AG04450 (cell line): ENCODE measurements at places on chromosomes 13 and 19. TPM values are rescaled to one million over a fixed set of nuclear protein-coding genes. Genes with fewer than 3 reads are reported as not detected.

The ZNF586 gene
- 7.5 and 9.8 TPM in 2 replicates for polyA plus RNA-seq

- no peak for DNase-seq
Observed at GRCh38 chr13:87779426-87779825, 108.3 kb downstream of the SLITRK5 start.

DNA sequence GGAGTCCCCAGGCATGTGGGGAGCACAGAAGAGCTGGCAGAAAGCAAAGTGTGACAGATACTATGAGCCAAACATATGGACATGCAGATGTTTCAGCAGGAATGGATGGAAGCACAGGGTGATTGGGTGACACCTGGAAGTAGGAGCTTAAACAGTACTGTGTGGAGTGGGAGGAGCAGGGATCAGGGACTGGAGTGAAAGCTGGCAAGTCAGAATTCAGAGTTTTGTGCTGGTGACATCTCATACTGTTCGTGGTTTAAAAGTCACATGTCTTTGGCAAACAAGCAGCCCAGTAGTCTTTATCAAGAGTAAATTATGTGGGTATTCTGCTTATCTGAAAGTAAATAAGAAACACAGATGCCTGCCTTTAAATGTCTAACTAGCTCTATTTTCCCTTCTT, 408.2 kb downstream of the COG6 start:
- DNase-seq = no peak

DNA sequence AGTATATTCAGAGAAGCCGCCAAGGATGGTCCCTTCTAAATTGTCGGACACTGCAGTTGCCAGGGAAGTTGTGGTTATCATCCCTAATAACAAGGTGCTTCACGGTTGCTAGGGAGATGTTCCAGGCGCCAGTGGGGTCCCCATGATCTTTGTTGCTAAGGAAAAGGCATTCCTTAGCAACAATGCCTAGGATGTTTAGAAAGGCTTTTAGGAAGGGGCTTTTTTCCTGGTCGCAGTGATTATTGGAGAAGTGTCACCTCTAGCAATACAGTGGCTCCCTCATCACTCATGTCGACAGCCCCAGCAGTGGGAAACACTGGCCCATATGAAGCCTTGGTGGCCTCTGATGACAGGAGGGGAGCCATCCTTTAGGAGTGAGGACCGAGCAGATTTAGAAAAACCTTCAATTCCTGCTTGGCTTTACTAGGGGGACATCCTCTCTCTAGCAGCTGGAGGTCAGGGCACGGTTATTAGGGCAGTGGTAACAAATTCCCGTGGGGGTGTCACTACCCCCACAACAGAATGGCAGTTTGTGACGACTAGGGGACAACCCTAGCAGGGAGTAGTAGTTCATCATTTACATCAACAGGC, 6.4 kb upstream of the TMC4 start:
- no peak for DNase-seq

The RXFP2 gene
- not detected in 2 replicates for polyA plus RNA-seq

GRCh38 chr19:17086834-17087233, 11.3 kb downstream of the MYO9B start:
- no peak for DNase-seq

DNA sequence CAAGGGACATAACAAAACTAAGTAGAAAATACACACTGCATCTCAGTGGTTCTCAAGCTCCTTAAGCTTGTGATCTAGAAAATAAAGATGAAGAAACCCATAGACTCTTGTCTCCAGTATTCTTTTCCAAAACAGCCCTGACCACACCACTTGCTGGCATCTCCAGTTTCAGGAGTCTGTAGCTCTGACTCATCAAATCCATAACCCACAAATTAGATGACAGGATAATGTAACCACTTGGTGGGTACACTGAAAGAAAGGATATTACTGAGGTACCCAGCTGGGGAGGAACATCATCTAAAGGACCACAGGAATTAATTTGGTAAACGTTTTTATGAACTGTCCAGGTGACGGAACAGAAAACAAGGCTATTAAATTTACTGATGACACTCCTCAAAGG, 214.7 kb downstream of the VWA8 start:
- DNase-seq = peak; percentile 30

GRCh38 chr19:8194528-8195267, 14.5 kb upstream of the CERS4 start:
- no peak for DNase-seq
